Uterus (tissue), 4 donors: ENCODE measurements at places on chromosomes 13 and 19. TPM values are rescaled to one million over a fixed set of nuclear protein-coding genes. Genes with fewer than 3 reads are reported as not detected.

- no peak for DNase-seq
These were observed 5.8 kb downstream of the PPP6R1 start for GRCh38 chr19:55252760-55253663.

DNA sequence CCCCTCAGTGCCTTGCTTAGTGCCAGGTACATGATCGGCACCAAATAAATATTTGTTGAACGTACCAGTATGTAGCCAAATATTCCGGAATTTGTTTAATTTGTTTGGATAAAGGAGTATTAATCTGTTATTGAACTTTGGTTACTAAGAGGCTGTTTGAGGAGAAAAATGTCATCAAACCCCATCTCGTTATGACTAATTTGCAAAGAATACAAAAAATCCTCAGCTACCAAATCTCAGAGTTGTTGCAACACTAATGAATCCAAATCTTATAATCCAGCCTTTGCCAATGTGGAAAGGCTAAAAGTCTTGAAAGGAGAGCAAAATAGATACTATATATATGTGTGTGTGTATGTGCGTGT is 79.5 kb downstream of the KLF5 start:
- DNase-seq: no peak

DNA sequence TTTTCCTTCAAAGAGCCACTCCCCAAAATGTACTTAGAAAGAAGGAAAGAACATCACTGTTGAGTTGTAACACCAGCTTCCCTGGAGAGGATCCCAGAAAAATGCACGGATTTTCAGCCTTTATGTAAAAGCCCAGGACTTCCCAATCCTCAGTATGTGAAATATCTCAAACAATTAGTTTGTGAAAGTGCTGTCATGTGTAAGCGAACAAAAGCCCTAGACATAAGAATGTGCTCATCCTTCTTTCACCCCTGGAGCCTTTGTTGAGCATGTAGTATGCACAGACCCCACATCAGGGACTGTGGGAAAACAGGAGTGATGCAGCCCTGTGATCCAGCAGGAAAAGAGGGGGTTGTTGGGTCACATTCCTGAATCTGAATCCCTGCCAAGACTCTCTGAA is 441.4 kb upstream of the ZNF507 start:
- DNase-seq: no peak

DNA sequence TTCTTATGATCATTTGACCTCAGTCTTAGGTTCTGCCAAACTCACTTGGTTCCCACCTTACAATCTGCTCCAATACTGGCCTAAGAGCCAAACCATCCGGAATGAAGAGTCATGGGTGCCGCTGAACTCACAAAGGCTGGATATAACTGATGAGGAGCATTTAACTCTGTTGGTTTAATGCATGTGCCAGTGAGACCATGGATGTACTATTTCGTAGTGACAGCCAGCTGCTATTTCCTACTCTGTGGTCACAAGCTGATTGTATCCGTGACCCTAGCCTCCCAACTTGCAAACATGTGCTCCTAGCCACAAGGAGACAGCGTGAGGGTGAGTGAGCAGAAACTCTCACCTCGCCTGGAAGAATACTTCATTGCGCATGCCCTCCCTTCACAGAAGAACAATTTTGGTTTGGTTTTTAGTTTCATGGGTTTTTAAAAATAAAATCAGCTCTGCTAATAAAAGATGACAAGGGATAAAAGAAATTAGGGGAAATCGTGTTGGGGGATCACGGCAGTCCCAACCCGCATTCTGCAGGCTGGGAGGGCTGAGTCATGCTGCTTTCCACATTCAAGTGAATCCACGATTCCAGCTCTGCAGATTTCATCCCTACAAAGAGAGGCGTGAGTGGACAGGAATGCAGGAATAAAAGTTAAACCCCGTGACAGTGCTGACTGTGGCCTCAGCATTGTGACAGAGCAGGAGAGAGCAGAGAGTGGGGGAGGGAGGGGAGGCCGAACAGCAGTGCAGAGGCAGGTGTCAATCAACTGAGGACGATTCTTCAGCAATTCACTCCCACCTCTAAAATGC is 66.8 kb upstream of the RAP2A start:
- DNase-seq: peak; percentile 50

DNA sequence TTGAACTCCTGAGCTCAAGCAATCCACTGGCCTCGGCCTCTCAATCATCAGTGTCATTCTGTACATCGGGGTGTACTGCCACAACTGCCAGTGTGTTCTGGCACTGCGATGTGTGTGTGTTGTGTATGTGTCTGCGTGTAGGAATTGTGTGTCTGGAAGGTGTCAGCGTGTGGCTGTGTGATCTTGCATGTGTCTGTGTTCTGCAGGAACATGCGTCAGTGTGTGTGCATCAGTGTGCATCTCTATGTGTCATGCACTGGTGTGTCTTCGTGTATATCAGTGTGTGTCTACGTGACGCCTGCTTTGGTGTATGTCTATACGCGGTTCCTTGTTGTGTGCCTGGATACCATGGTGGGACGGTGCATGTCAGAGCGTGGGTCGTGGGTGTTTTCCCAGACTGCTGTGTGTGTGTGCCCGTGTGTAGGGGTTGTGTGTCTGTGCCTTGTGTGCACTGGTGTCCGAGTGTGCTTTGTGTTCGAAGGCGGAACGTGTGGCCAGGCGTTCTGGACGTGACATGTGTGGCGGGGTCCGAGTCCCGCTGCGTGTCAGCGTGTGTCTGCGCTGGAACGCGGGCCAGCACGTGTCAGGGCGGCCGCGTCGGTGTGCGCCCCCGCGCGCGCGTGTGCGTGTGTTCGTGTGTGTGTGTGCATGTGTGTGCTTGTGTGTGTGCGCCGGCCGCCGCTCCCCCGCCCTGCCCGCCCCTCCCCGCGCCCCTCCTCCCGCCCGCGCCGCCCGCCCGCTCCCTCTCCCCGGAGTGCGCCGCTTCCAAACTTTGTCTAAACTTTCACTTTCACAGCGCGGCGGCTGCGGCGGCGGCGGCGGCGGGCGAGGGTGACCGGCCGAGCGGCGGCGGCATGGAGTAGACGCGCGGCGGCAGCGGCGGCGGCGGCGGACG is at the start of gene NFIX:
Gene NFIX, plus strand, starts transcription at position 775 of the 895 bp plus-strand sequence. CDS start 363 bp downstream, outside the sequence.
- peak; percentile 77 for DNase-seq

Gene OVOL3
- total RNA-seq: not detected

- DNase-seq: no peak
These were observed 54.6 kb downstream of the TRPM4 start for GRCh38 chr19:49212016-49212701.

- no peak for DNase-seq
These were observed 34.5 kb downstream of the MYO9B start for GRCh38 chr19:17109962-17110598.

- DNase-seq: no peak
These were observed 51.3 kb downstream of the GPALPP1 start for GRCh38 chr13:45040622-45041021.

DNA sequence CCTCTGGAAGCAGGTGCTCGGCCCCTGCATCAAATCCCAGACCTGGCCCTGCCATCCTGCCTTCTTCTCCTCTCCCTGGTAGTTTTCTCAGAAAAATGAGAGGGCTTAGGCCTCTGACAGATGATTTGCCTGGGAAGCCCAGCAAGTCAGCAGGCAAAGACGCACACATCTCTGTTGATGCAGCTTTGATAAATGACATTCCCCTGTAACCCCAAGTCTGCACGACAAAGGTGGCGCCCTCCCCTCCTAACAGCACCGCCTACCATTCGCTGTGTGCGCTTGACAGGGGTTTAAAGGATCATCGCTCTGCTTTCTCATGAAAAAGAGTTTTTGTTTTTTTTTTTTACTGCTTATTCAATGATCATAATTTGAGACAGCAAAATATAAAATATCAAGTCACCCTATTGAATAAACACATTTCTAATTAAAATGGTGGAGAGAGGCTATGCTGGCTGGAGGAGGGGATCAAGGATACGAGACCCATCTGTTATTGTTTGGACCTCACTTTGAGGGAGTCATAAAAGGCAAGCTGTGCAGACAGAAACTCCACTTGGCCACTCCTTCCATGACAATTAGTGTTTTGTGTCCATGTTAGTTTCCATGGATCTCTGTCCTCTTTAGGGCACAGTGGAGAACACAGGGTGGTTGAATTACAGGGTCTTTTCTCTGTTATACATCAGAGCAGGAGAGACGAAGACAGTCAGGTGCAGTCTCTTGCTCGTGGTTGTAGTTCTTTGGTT is 126.1 kb downstream of the FGF9 start:
- no peak for DNase-seq

DNA sequence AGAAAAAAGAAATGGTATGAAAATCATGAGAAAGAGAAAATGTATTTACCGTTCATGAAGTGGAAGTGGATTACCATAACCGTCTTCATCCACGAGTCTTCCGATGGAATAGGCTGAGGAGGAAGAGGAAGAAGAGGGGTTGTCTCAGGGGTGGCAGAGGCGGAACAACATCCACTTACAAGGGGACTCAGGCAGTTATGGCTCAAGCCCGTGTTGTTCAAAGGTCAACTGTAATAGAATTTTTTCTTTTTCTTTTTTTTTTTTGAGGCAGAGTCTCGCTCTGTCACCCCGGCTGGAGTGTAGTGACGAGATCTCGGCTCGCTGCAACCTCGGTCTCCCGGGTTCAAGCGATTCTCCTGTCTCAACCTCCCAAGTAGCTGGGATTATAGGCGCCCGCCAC is 16.9 kb upstream of the ADGRL1 start:
- DNase-seq: no peak

Gene CEBPA
- total RNA-seq: 1.3 TPM

DNA sequence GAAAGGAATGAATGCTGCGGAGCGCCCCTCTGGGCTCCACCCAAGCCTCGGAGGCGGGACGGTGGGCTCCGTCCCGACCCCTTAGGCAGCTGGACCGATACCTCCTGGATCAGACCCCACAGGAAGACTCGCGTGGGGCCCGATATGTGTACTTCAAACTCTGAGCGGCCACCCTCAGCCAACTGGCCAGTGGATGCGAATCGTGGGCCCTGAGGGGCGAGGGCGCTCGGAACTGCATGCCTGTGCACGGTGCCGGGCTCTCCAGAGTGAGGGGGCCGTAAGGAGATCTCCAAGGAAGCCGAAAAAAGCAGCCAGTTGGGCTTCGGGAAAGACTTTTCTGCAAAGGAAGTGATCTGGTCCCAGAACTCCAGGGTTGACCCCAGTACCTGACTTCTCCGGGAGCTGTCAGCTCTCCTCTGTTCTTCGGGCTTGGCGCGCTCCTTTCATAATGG is 8.6 kb downstream of the PDX1 start:
- DNase-seq: no peak

Gene ADAMTSL5
- total RNA-seq: 39.4 TPM

DNA sequence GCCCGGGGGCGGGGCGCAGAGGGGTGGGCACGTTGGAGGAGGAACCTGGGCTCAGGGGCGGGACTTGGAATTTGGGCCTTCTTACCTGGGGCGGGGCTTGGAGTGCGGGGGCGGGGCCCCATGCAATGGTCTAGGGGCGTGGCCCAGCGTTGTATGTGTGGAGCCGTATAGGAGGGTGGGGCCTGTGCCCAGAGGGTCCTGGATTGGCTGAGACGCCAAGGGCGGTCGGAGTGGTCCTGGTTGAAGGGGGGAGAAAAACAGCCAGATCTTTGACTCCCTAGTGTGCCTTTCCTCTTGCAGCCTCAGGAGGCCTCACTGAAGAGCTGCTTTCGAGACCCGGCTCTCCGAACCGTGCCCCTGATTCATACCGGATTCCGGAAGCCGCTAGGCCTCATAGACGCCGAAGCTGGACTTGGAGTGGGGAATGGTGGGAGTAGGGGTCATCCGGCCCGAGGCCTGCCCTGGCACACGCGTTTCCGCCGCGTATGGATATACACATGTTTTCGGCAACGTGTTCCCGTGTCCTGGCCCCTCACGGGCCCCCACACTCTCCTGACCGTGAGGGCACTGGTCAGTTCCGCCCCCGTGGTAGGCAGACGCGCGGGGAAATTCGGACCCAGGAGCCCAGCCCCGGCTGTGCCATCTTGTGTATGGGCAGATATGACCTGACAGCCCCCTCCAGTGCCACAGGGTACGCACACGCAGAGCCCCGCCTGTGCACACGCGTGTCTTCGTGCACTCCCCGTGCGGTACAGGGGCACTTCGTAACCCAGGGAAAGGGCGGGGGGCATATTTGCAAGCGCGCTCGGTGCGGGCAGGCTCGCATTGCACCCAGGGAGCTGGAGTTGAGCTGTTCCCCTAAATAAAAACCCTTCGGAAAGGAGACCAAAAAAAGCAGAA is 661 bp upstream of the PRR12 start:
- DNase-seq: peak; percentile 93

Gene KLK12
- total RNA-seq: not detected

Gene IL11
- total RNA-seq: not detected

DNA sequence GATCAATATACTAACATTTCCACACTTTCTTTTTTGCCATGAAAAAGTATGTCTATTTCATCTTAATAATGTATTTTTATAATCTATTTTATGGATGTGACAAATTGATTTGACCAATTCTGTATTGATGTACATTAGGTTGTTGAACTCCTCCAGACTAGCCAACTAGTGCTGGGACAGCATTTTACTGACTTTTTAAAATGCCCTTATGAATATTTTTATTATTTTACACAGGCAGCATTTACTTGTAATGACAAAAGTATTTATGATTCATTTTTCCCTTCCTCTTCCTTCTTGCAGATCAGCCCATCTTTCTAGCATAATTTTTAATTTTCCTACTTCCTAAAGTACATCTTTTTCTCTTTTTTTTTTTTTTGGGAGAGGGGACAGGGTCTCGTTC is 918 bp upstream of the FUZ start:
- no peak for DNase-seq

DNA sequence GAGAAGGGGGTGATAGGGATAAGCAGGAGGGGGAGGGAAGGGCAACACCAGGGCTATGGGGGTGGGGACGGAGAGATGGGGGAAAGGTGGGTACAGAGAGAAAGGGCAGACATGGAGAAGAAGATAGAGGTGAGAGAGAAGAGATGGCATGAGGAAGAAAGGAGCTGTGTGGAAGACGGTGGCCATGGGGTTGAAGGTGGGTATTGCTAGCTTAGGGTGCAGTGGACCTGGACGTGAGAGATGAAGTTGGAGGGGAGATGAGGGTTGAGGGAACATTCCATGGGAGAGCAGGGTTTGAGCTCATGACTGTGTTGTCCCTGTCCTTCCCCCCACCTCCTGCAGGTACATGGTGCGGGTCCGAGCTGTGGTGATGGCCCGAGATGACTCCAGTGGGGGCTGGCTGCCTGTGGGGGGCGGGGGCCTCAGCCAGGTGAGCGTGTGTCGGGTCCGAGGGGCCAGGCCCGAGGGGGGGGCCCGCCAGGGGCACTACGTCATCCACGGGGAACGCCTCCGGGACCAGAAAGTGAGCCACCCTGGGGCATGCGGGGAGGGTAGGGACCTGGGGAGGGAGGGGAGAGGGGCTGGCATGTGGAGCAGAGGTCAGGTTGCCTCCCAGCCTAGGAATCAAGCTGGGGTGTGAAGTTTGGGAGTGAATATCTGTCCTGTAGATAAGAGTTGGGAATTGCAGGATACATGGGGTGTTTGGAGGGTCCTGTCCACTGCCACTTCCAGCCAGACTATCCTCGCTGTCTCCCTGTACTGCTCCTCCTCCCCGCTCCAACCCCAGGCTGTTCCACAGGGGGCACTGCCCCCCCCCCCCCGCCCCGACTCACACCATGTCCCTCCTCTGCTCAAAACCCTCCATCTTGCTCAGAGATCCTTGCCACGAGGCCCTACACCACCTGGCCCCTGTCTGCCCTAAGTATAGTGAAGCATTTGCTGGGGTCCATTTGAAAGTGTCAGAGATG is 1.7 kb downstream of the SPRED3 start:
- DNase-seq: no peak
